NCI-H2171 (cell line): ENCODE measurements at places on chromosomes 16 and 17.

DNA sequence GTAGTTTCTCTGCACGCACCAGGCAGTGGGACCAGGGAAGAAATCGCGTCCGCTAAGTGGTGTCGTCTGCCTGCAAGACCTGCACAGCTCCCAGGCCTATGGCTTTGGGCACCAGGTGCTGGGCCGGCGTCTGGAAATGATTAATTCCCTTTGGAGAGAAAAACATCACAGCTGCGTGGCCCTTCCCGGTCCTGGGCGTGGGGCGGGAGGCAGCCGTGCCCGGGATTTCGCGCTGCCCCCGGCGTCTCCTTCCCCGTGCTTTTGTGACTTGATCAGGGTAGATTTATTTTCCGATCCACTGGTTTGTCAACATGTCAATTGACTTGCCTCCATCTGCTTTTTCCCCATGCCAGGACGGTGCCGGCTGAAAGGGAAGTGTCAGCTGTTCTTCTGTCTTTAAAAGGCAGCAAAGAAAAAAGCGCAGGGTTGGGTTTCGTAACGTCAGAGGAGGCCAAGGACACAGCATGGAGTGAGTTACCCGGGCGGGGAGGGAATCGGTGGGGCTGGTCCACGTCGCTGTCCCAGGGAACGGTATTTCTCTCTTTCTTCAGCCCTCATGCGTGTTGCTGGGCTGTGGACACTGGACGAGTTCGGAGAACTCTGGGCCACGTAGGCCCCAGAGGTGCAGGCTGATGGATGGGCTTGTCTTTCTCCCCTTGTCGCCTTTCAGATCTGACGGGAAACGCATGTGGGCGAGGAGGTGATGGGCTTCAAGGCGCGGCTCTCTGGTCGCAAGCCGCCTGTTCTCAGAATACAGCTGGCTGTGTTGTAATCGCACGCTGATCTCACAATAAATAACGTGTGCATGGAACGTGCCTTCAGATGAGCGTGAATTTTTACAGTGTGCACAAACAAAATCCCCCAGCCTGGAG, 188.1 kb upstream of the ZNF469 start:
- peak; percentile 67 for DNase-seq

DNA sequence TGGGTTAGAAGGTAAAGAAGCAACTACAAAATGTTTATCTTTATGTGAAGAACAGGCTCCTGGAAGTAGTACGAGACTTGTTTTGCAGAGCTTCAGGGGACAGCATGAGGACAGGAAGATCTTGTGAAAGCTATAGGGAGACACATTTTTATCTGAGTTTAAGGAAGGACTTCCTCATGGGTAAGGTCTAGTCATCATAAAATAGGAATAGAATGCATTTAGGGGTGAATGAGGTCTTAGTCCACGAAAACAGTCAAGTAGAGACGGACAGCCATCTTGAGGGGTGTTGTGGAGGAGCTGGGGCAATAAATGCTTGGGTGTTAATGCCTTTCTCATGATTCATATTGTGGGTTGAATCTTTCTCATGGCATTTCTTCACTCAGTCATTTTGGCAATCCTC, 24.3 kb downstream of the KCNJ16 start:
- DNase-seq: no peak

DNA sequence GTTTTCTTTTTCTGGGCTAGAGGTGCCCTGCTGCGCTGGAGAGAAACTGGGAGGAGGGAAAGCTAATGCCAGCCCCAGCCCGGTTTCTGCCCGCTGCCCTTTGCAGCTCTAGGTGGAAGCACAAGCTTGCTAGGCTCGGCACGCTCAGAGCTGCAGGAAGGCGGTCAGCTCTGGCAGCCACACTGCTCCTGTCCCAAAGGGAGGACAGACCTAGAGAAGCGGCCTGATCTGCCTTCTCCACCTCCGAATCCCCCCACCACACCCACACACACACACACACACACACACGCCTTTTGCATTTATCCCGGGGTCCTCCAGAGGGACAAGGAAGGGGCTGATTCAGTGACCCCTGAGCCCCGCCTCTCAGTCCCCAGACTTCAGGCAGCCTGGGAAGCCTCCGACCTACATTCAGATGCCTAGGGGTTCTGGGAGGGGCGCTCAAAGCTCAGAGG, 418.1 kb downstream of the SOX9 start:
- DNase-seq: no peak

DNA sequence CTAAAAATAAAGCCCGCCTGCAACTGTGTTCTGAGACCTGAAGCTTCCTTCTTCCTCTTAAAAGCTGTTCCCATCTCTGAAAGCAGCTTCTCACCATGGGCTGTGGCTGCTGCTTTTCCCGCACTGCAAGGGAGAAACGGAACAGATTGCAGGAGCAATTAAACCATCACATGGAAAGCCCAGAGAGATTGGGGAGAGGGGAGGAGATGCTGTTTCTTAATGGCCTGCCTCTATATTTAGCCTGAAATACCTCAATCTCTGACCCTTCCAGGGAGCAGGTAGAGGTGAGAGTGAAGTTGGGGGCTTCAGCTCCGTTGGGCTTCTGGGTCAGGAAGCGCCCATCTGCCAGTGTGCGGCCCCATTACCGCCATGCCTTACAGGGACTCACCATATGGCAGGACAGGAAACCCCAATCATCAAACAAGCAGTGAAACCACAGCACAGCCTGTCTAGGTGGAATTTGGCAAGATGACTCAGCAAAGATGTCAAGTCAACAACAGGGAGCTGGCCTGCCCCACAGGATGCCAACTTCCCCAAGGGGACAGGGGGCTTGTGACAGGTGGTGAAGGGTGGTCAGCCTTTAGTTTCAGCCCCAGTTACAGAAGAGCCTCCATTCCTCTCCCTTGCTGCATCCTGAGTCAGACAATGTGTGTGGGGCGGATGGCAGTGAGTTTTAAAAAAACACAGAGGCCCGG, 286.6 kb upstream of the CCL2 start:
- peak; percentile 93 for DNase-seq

- no peak for DNase-seq
Measured at GRCh38 chr17:13642188-13642587, 40.5 kb upstream of the HS3ST3A1 start.

DNA sequence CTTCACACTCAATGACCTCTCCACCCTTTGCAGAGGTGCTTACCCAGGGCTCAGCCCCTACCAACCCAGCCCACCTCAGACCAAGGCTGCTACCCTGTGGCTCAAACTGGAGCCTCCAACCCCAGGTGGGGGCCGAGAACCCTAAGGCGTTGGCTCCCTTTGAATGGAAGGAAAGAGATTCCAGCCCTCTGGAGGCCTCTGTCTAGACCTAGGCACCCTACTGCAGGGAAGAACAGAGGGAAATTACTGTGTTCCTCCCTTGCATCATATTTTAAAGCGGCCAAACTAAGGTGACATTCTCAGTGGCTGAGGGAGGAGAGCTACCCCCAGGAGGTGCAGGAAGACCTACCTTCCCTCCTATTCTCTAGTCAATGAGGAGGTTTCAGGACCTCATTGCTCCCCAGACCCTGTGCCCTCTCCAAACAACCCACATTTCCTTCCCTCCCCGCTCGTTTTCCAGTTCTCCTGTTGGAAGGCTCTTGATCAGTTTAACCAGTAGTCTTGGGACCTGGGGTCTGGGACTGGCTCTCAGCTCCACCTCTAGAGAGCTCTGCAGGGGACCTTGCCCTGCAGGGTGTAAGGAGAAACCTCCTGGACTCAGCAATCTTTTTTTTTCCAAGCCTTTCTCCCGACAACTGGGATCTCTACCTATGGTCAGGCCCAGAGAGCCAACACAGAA, 5.5 kb upstream of the HOXB8 start:
- DNase-seq: no peak

DNA sequence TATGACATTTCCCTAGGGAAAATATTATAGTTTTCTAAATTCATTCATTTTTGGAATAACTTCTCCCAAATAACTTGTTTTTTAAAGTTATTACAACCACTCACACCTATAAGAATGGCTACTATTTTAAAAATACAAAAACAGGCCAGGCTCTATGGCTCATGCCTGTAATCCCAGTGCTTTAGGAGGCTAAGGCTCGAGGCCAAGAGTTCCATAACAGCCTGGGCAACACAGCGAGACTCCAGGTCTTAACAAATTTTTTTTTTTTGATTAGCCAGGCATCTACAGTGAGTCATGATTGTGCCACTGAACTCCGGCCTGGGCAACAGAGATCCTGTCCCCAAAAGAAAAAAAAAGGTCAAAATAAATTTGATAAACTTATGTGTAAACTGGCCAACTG, 43.6 kb upstream of the YPEL2 start:
- no peak for DNase-seq

DNA sequence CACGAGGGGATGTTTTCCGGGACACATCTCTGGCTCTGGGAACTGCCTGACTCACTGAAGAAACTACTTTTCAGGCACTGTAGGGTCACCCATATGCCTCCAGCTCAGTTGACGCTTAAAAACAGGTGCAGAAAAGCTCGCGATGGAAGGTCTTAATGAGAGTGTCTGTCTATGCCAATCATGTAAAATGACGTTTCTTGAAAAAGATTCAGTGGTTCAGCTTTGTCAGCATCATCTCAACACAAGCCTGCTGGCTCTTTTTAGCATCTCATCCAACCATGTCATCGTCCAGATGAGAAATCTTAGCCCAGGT, 27.5 kb downstream of the OR1D5 start:
- no peak for DNase-seq

GRCh38 chr16:51153577-51154031, 2.5 kb upstream of the SALL1 start:
- DNase-seq: no peak

- no peak for DNase-seq
Measured at GRCh38 chr16:58016840-58017446, 8.6 kb upstream of the MMP15 start.

DNA sequence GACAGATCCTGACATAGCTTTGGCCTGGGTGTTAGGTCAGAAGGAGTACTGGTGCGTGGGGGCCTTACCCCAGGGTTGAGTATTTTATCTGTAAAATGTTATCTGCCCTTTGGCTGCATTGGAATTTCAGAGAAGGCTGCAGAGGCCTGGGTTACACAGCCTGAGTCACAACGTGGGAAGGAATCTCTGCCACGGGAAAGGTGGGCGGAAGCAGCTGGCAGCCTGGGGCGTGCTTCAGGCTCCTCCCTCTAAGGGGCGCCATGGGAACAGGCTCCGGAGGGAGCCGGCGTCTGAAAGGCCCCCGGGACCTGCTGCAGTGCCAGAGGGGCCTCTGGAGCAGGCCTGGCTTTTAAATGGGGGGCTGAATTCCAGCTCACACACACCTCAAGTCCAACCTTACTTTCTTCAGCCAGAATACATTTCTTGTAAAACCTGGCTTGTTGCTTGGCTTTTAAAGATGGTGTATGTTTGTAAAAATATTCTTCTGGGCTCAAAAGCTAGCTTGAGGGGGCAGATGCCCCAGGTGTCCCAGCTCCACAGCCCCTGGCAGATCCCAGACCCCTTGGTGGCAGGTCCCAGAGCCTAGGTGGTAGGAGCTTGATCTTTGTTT, 142.2 kb downstream of the RAB11FIP4 start:
- DNase-seq: peak; percentile 19

GRCh38 chr17:40291281-40291664, 3.6 kb downstream of the CDC6 start:
- no peak for DNase-seq

GRCh38 chr16:22898874-22899348, 84.9 kb downstream of the HS3ST2 start:
- DNase-seq: peak; percentile 27

DNA sequence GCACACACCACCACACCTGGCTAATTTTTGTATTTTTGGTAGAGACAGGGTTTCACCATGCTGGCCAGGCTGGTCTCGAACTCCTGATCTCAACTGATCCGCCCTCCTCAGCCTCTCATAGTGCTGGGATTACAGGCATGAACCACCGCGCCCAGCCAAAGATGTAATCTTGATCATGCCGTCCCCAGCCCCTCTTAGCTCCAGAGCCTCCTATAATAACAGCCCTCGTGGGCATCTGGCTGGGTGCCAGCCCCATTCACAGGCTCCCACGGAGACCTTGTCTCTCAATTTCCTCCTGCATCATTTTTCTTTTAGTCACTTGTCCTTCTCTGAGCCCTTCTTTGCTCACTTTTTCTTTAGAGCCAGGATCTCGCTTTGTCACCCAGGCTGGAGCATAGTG, 94.2 kb downstream of the KATNIP start:
- no peak for DNase-seq

DNA sequence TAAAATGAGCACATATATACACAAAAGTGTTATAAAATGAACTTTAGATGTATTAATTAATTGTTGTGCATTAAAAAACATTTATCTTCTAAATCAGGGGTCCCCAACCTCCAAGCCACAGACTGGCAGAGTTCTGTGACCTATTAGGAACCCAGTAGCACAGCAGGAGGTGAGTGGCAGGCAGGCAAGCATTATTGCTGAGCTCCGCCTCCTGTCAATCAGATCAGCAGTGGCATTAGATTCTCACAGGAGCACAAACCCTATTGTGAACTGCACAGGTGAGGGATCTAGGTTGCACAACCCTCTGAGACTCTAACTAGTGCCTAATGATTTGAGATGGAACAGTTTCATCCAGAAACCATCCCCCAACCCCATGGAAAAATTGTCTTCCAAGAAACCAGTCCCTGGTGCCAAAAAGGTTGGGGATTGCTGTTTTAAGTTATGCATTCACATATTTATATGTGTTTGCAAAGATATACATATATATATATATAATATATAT, 583.7 kb downstream of the KCNJ2 start:
- DNase-seq: no peak

GRCh38 chr17:61875804-61876203, 12.5 kb upstream of the BRIP1 start:
- no peak for DNase-seq

DNA sequence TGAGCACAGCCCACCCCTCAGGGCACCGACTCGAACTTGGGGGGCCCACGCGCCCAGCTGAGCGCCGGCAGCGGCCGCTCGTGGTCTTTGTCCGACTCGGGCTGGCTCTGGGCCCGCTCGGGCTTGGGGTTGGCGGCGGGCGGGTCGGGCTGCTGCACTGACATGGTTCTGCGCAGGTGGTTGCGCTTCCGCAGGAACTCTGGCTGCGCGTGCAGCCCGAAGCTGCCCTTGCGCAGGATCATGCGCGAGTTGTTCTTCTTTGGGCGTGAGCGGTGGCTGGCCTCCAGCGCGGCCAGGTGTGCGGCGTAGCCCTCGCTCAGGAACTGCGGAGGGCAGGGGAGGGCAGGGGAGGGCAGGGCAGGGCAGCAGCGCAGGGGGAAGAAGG, 11.1 kb downstream of the PIMREG start:
- DNase-seq: no peak

- no peak for DNase-seq
Measured at GRCh38 chr16:4392382-4393239, 21.0 kb downstream of the VASN start.

- peak; percentile 46 for DNase-seq
Measured at GRCh38 chr16:56263711-56264608, 72.7 kb downstream of the GNAO1 start.

GRCh38 chr17:5986644-5987043, 83.5 kb upstream of the WSCD1 start:
- no peak for DNase-seq

GRCh38 chr17:1035546-1036170, 38.7 kb downstream of the TIMM22 start:
- peak; percentile 90 for DNase-seq
